ENCODE measurements at places on chromosomes 7 and 10.

GRCh38 chr7:87341441-87341840, 4.0 kb upstream of the CROT start:
- no peak for DNase-seq

GRCh38 chr10:91211675-91212074, 8.8 kb upstream of the PCGF5 start:
- DNase-seq: no peak

GRCh38 chr7:136133551-136133950, 156.4 kb upstream of the MTPN start:
- no peak for DNase-seq

DNA sequence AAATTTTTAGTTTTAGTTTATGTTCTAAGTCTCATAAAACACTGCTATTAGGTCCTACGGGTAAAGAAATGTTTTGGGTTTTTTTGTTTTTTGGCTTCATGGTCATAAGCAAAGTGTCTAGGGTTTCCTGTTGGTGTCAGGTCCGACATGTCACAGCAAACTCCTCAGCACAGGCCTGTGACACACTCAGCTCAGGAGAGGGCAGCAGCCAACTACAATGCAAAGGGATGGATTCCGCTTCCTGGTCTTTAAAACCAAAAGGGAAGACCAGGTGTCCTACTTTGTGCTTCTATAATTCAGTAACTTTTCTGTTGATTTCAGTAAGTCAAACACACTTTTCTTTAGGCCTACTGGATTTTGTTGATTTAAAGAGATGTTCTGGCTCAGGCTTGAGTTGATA, 83.8 kb upstream of the MACROH2A2 start:
- DNase-seq: no peak

DNA sequence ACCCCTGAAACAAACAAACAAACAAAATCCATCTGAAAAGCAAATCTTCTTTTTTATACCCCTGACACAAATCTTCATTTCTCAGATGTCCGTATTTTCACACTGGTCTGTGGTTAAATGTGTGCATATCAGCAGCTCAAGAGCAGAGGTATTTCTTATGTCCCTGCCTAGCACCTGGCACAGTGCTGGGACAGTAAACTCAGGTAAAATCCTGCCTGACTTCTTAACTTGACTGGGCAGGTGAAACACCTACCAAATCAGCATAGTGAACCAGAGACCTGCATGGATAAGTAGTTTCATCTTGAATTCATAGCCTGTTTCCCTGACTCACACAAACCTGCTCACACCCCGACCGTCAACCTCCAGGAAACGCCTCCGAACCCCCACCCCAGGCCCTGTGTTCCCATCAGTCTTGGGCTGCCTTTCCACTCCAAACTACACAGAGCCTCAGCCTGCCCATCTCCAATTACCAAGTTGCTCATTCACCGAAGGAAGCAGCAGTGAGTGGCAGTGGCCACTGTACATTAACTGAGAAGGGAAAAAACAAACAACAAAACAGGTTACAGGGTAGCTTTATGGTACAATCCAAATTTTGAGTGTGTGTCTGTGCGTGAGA, 109.9 kb downstream of the HECTD2 start:
- DNase-seq: no peak
